ENCODE measurements at places on chromosomes 6 and 20.

DNA sequence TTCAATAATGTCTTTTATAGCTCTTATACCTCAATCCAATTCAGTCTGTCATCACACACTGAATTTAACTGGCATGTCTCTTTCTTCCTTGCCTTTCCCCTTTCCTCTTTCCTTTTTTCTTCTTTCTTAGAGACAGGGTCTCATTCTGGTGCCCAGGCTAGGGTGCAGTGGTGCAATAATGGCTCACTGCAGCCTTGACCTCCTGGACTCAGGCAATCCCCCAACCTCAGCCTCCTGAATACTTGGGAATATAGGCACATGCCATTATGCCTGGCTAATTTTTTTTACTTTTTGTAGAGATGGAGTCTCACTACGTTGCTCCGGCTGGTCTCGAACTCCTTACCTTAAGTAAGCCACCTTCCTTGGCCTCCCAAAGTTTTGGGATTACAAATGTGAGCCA, 65.9 kb downstream of the CBFA2T2 start:
- DNase-seq, result no peak

- peak; percentile 20 for DNase-seq
Observed at GRCh38 chr6:40308533-40309306, 278.4 kb downstream of the LRFN2 start.

DNA sequence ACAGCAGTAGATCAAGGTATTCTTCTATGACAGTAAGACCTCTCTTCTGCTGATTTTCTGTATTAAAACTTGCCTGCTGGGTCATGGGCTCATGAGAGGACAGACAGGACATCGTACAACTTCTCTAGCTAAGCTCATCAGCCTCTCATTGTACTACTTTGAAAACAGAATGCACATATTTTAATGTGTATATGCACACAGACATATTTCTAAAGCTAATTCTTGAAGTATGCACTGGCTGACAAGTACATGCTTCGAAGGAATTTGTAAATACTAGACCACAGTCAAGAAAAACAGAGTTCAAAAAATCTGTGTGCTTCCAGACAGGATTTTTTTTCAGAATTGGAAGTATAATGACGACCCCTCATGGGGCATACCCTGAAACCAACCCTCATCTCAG, 81.7 kb upstream of the CD83 start:
- DNase-seq, result no peak

DNA sequence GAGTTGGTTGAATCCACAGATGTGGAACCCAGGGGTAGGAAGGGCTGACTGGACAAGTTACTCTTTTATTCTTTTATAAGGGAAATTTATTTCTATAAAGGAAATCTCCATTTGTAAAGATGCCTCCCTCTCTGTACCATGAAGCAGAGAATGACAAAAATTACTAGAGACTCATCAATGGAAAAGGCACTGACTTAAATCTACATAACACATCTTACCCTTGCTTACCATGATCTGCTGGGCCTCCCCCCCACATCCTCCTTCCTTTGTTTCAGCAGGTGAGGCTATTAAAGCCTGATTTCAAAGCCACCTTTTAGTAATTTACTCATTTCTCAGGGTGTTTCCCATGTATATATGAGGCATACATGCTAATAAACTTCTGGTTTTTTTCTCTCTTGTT, 130.2 kb upstream of the HDDC2 start:
- no peak for DNase-seq

DNA sequence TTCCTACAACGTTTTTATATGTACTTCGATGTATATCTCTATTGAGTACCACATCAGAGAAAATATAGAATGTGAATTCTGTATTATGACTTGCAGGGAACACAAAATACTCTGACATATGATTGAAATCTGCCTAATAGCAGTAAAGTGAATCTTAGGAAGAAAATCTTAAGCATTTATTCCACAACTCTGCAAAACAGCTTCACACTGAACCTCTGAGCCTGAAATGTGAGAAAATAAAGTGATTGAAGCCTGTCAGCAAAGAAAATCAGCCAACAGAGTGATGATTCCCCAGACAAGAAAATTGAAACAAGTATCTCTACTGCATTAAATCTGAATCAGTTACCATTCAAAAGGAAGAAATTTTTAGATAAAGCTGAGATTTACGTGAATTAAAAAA, 499.5 kb upstream of the RNF217 start:
- DNase-seq, result no peak

- DNase-seq, result no peak
Observed at GRCh38 chr20:4946585-4946984, 54.7 kb downstream of the SLC23A2 start.

DNA sequence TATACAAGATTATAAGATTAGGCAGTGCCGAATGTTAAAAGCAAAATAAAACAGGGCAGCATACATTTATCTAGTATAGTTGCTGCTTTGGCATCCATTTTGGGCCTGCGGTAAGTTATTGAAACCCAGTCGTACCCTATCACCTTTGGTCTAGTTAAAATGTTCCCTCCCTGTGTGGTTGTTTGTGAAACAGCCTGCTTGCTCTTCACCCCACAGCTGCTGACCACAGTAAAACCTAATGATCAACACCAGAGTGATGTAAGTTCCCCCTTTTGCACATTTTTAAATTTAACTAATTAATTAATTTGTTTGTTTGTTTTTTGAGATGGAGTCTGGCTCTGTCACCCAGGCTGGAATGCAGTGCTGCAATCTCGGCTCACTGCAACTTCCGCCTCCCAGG, 50.3 kb upstream of the TXNDC5 start:
- no peak for DNase-seq

- DNase-seq, result no peak
Observed at GRCh38 chr6:39274903-39275302, 39.3 kb downstream of the KCNK17 start.

Data from stimulated activated CD8-positive, alpha-beta memory T cell treated with anti-CD3 and anti-CD28 coated beads, Interleukin-12 subunit alpha, Interleukin-12 subunit beta, amount 100 ng/mL, for 1 hour (primary cell).